Muscle of back (tissue), 13 donors: ENCODE measurements at places on chromosomes 5 and 9. TPM values are rescaled to one million over a fixed set of nuclear protein-coding genes. Genes with fewer than 3 reads are reported as not detected.

Gene HRCT1
- 1.8 TPM for polyA plus RNA-seq

Gene ESM1
- 2.7 TPM for polyA plus RNA-seq

Gene LRRC70
- polyA plus RNA-seq, result 5.5 TPM

Gene ZER1
- 35.6 TPM for polyA plus RNA-seq

Gene NEUROG1
- polyA plus RNA-seq, result not detected

Gene IRX1
- not detected for polyA plus RNA-seq

Gene EXOSC3
- polyA plus RNA-seq, result 20.3 TPM
